Body of pancreas (tissue), 4 donors: ENCODE measurements at places on chromosomes 6 and 20. TPM values are rescaled to one million over a fixed set of nuclear protein-coding genes. Genes with fewer than 3 reads are reported as not detected.

GABRR1 gene
- total RNA-seq, result not detected

NNAT gene
- total RNA-seq, result 0.52 TPM

- H3K4me1 ChIP-seq, result no peaks in the 10 kb centered on the region
- no peaks in the 10 kb centered on the region for H3K36me3 ChIP-seq
- H3K27me3 ChIP-seq, result no peaks in the 10 kb centered on the region
- no peak for DNase-seq
- no peak overlapping the region for H3K4me3 ChIP-seq
- no peak overlapping the region for H3K27ac ChIP-seq
Observed at GRCh38 chr6:69624944-69625343, 171.9 kb downstream of the LMBRD1 start.

DNA sequence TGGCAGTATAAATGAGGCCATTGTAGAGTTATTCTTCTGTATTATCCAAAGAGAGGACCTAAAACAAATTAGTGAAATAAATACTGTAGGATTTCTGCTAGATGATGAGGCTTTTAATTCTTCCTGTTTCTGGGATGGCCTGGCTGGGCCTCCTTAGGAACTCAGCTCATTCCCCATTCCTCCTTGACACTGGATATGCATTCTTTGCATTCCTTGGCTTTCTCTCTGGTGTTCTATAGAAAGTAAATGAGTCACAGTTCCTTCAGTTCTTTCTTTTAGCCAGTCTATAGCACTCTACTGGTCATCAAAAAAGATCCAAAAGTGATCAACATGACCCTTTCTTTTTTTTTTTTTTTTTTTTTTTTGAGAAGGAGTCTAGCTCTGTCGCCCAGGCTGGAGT is 8.6 kb downstream of the OR10C1 start:
- no peak for DNase-seq
- H3K4me3 ChIP-seq, result no peak overlapping the region
- no peaks in the 10 kb centered on the region for H3K27me3 ChIP-seq

DNA sequence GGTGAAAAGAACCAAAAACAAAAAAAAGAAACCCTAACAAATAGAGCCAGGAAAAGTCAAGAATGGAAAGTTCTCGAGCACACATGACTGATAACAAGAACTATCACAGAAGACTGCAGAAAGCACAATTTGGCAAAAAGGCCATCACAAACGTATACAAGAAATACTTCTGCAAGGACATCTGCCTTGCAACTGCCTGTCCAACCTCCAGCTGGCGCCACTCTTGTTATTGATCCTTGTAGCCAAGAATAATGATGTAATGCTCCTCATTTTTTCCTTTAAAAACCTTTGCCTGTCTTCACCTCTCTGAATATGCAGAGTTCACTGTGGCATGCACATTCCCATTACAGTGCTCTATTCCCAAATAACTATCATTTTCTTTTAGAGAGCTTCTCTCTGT is 87.9 kb upstream of the BMP5 start:
- no peaks in the 10 kb centered on the region for H3K4me1 ChIP-seq
- H3K4me3 ChIP-seq, result no peak overlapping the region
- no peak overlapping the region for H3K27ac ChIP-seq
- no peaks in the 10 kb centered on the region for H3K36me3 ChIP-seq
- no peak for DNase-seq

GRCh38 chr6:169881976-169882375 is 130.6 kb downstream of the ERMARD start:
- no peak overlapping the region for H3K4me3 ChIP-seq
- H3K27me3 ChIP-seq, result no peaks in the 10 kb centered on the region
- no peaks in the 10 kb centered on the region for H3K4me1 ChIP-seq
- H3K27ac ChIP-seq, result no peak overlapping the region
